KBM-7 (cell line): ENCODE measurements at places on chromosomes 12 and 14.

DNA sequence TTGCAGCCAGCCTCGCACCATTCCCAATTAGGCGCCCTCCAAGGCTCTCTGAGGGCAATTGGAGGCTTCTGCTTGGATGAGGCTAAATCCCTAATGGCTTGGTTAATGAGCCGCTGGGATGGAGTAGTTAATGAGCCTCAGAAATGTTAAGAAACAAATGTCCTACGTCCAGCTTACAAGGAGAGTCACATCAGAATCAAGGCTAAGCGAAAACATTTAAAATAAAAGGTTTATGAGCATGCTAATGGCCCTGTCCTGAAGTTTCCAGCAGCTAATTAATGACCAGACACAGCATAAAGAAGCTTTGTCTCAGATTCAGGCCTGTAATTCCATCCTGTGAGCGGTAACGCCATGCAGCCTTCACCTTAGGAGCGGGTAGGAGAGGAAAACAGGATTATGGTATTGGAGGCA is 200.7 kb upstream of the BCL2L14 start:
- DNase-seq = no peak

- DNase-seq = no peak
Observed at GRCh38 chr12:99027461-99027860, 382.4 kb downstream of the APAF1 start.

- peak; percentile 77 for DNase-seq
Observed at GRCh38 chr14:67413806-67414769, 2.1 kb upstream of the PLEK2 start.

- DNase-seq = no peak
Observed at GRCh38 chr12:78795934-78796445, 68.6 kb upstream of the SYT1 start.

DNA sequence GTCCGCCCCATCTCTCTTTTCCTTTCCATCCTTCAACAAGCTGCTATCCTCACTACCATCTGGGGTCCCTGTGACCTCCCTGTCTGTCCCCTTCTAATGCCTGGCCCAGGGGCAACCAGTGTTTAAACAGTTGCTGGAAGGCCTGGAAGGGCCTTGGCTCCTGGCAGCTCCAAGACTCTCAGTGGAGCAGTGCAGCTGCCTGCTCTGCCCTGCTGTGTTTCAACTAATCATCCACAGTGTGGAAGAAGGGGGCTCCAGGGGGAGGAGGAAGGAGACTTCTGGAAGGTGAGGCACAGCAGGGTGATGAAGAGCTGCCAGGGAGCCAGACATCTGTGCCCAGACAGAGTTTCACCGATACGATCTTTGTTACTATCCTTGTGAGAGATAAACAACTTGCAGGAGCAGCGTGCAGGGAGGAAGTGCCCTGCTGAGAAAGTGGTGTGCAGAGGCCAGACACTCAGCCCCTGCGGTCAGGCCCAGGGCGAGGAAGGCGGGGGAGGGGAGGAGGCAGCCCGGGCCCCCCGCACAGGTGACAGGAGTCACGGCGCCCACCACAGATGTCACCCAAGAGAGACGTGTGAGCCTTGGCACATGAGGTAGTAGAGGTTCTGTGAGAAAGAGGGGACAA is 1061.8 kb downstream of the BCL11B start:
- DNase-seq = peak; percentile 73

DNA sequence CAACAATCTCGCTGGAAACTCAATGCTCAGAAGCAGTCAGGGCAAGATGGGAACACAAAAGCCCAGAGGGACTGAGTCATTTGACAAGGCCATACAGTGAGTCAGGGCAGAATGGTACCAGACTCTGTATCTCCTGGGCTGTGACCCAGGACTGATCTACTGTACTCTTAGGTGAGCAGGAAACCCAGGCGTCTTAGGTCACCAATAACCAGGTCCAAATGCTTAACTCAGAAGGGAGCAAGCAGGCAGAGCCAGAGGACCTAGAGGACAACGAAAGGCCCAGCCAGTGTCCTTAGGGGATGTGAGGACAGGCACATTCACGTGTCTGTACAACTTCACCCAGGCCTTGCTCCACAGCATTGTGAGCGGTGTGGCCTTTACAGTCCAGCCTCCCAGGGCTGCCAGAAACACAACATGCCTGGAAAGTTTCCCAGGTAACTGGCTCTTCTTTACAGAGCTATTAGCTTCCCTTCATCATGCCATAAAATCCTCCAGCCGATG is 69.9 kb downstream of the ARL6IP4 start:
- DNase-seq = no peak

- no peak for DNase-seq
Observed at GRCh38 chr14:29911810-29912209, 15.8 kb downstream of the PRKD1 start.

DNA sequence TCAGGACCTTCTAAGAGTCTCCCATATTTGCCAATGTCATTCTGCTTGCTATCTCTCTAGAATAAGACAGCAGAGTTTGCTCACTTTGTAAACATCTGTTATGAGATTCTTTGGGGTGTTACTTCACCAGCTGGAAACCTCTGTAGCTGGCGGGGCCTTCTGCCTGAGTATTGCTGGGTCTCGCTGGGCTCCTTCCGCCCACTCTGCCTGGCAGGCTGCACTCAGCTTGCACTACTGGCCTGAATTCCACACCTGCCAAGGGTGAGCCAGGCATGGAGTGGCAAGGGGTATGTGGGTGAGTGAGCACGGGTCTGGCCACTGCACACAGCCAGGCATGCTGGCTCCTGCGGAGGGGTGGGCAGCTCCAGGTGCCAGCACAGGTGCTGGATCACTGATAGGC is 267.3 kb upstream of the PDE3A start:
- no peak for DNase-seq

GRCh38 chr14:94681300-94682060 is 69.3 kb downstream of the SERPINA3 start:
- DNase-seq = peak; percentile 35

- no peak for DNase-seq
Observed at GRCh38 chr14:55519473-55520080, 60.4 kb upstream of the KTN1 start.

DNA sequence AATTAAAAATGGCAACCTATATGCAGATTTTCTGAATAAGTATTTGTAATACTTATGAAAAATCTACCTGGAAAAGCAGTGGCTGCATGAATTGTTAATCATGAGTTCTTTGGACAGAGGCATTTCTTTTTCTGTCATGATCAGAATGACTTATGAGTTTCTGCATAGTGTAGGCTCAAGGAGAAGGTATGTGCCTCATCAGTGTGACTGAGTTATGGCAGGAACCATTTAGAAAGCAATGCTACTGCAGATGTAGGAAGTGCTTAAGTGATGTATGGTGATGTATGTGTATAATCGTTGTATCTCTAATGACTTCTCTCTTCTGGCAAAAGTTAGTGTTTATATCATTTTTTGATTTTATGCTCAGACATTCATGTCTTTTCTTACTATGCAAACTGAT is 816.4 kb upstream of the FBXO33 start:
- no peak for DNase-seq
